ENCODE measurements at places on chromosomes 3 and 15.

DNA sequence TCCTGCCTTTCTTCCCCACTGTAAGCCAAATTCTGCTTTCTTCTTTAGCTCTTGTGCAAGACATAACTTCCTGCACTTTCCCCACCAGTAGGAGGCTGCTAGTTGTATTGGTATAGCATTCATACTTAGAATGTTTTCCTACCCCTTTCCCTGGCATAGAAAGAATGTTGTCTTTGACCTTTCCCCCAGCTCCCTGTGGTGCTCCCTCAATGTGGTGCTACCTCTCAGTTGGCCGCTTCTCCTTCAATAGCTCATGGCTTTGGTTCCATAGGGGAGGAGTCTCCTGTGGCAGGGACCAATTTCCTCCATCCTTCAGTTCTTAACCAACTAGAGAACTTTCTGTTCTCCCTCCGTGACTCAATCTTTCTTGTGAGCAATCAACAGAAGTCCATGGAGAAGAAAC lies 67.5 kb upstream of the AKAP13 start:
- DNase-seq, result no peak

DNA sequence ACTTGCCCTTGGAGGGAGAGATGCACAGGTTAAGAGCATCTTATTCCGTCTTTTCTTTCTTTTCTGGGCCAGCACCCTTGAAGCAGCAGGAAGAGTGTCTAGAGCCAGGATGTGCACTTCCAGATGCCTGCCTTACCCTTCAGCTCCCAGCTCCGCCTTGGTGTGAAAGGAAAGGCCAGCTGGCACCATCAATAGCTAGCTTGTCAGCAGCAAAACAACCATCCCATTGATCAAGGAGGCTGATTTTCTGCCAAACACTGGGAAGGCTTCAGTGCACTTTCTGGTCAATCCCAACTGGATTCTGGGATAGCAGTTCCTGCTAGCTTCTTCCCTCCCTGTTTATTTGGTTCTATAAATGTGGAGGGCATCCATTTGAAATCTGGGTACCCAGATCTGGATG lies 110.9 kb upstream of the GALNT15 start:
- DNase-seq, result no peak

GRCh38 chr3:148999806-149000205 lies 8.5 kb downstream of the GYG1 start:
- DNase-seq, result no peak

DNA sequence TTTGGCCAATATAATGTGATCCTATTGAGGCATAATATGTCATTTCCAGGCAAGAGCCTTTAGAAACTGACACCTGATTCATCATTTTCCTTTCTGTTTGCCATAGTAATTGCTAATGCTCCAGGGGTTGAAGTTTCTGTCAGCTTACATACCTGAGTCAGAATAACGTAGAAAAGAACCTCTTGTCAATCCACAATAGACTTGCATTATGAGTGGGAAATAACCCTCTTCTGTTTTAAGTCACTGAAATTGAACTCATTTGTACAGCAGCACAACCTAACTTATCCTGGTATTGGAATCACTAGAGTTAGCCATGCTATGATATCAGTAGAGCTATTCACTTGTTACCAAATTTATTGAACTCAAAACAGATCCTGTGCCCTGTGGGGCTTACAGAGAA lies 101.7 kb upstream of the TP63 start:
- no peak for DNase-seq

DNA sequence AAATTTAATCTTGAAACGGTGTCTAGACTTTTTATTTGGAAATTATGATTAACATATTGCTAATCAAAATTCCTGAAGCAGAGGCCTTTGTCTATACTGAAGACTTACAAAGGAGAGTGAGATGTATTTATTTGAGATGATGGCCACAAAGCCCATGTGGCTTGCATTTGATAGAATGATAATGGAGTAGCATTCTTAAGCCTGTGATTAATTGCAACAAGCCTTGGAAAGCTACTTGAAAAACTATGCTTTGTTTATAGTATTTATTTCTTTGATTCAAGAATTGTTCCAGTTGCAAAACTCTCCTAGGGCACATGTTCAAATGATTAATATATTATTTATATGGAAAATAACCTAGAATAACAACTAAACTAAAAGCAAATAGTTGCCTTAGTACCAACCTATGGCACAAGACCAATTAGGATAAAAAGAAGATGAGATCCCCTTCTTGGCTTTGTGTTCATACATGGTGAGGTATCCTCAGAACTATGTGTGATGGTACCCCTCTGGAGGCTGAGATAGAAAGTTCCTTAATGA lies 244.1 kb upstream of the TBL1XR1 start:
- DNase-seq, result no peak

DNA sequence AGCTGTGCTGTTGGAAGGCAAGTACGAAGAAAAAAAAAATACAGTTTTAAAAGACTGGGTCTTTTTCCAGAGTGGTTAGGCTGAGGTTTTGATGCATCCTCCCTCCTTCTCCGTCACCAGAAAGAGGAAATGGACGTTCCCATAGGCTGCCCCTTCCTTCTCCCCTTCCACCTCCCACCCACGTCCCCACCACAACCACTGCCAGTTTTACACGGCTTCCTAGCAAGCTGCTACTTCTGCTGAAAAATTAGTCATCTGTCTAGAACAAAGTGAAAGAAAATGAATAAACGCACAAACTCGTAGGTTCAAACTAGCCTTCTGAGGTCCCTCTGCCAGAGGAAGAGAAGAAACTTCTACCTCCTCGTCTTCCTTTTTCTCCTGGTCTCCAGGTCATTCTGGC lies 71.6 kb upstream of the RPL35A start:
- no peak for DNase-seq

DNA sequence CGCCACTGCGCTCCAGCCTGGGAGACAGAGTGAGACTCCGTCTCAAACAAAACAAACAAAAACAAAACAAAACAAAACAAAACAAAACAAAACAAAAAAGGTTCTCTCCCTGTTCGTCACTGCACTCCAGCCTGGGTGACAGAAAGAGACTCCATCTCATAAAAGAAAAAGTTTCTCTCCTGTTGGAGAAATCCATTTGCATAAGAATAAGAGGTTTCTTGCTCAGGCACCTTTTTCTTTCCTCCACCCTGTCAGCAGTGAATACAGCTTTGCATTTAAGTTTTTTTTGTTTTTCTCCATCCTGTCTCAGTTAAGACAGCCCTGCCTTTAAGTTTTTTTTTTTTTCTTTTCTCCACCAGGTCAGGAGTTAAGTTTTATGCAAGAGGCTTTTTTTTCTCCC lies 109.5 kb downstream of the DPH6 start:
- DNase-seq, result no peak

DNA sequence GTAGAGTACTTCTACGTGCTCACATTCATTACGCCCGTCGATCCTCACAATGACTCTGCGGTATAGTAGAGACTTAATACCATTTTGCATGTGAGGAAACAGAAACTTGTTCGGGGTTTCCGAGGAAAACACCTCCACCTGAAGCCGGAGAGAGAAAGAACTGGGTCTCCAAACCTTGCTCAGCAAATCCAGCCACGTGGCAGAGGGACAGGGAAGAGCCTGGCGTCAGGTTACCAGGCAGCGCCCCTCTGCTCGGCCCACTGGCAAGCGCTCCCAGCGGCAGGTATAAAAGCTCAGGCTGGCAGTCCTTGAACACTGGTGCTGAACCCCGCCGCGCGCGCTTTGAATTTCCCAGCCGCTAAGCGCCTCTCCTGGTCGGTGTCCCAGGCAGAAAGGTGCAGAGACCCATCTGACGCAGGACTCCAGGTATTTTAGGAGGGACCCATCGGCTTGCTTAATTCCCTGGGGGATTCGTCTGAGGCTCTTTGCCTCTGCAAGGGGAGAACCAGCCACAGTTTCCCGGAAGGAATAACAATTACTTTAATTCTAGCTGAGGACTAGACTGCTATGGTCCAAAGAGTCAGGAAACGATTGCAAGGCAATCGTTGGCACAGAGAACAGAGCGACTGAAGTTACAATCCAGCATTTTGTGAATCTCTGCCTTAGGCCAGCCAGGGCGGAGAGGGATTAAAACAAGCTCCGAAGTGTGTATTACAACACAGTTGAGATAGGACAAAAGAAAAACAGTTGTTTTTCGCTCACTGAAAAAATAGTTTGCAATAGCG lies at the start of gene C2CD4A:
Gene C2CD4A, plus strand, starts transcription at position 315 of the 785 bp plus-strand sequence. CDS start 637 bp downstream, outside the sequence.
- DNase-seq, result peak; percentile 70

GRCh38 chr3:4418156-4418555 lies 48.9 kb downstream of the SUMF1 start:
- DNase-seq, result no peak

- DNase-seq, result no peak
Measured at GRCh38 chr3:1007866-1008265, 85.0 kb upstream of the CNTN6 start.

DNA sequence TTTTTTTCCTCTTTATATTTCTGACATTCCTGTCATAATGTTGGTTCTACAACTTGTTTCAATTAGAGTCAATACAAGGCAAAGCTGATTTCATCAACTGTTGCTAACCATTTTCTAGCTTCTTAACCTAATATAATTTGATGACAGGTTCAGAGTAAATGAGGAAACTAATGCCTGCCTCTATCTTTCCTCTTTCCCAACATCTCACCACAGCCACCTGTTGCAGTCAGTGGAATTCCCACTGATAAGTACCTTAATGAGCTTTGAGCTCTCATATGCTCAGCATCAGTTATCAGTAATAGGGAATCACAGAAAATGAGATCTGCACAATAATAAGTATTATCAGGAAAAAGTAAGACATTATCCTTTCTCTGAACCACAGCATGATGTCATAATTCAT lies 241.9 kb downstream of the MEIS2 start:
- no peak for DNase-seq

GRCh38 chr15:60047701-60048100 lies 43.6 kb downstream of the FOXB1 start:
- DNase-seq, result no peak

GRCh38 chr3:112101916-112102315 lies 15.7 kb downstream of the C3orf52 start:
- DNase-seq, result no peak

GRCh38 chr3:66537735-66538134 lies 36.9 kb upstream of the LRIG1 start:
- DNase-seq, result no peak

DNA sequence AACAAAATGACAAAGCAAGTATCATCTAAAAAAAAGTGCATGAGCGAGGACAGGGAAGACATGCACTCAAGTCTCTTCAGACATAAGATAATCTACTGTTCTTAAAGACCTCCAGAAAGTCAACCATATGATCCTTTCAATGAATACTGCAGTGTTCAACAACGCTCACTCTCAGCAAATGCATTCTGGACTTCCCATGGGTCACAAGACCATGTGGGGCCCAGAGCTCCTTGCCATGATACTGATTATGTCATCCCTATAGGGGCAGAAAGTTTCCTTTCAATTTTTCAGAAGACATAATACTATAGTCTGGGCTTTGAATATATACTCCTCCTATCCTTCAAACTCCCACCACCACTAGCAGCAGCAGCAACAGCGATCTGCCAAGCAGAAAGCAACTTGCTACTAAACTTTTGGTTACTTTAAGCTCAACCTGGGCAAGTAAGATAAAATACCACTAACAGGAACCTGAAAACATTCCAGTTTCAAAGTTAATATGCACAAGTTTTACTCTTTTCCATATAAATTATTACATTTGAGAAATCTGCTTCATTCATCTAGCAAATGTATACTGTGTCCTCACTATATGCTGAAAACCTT lies 143.5 kb downstream of the ADAM10 start:
- DNase-seq, result no peak

DNA sequence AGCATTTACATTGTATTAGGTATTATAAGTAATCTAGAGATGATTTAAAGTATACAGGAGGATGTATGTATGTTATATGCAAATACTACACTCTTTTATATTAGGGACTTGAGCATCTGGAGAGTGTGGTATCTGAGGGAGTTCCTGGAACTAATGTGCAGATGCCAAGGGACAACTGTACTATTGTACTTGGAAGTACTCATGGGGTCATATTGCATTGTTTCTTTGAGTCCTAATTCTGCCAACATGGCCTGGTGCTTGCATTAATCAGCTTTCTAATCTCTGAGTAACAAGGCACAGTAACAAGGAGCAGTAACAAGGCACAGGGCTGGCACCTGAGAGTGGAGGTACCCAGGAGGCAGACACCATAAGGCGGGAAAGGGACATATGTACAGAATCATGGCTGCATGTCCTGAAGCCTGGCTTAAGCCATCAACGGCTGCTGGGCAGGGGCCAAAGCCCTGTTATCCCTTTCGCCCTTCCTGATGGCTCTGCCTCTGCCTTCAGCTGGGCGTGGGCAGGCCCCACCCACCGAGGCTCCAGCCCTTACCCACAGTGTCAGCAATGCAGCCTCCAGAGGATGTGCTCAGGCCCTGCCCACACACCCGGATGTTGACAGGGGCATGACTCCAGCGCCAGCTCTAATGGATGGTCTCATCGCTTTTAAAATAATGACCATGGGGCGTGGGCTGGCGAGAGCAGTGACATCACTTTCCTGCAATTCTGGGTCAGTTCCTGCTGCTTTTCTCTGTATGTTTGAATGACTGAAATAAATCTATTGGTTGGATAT lies 22.9 kb downstream of the CEMIP start:
- DNase-seq, result no peak

GRCh38 chr3:177193688-177194268 lies 3.5 kb downstream of the TBL1XR1 start:
- peak; percentile 50 for DNase-seq

GRCh38 chr3:188369526-188369925 lies 215.6 kb downstream of the LPP start:
- DNase-seq, result no peak

DNA sequence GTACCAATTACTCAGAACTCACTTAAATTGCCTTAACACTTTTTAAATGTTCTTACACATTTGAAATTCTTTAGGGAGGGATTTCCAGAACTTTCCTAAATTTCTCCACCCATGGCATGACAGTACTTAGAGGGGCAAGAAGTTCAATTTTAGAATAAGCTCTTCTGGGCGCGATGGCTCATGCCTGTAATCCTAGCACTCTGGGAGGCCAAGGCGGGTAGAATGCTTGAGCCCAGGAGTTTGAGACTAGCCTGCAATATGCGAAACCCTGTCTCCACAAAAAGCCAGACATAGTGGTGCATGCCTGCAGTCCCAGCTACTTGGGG lies 10.6 kb downstream of the FAM131A start:
- DNase-seq, result no peak

GRCh38 chr15:89187986-89188514 lies 33.3 kb downstream of the RLBP1 start:
- DNase-seq, result no peak

- no peak for DNase-seq
Measured at GRCh38 chr3:135106445-135106844, 311.4 kb downstream of the EPHB1 start.

DNA sequence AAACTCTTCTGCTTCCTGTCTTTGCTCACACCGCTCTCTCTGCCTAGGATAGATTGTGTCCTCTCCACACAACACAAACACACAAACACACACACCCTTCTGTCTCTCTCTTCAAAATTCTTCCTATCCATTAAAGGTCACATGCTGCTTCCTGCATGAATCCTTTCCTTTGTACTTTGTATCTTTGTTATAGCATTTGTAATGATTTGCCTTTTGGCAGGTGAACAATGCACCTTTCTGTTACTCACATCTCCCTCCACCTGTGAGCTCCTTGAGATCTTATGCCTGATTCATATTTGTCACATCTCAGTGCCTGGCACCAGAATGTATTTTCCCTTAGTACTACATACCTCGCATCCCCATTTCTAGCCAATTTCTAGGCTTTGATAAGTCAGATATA lies 251.4 kb upstream of the UMPS start:
- no peak for DNase-seq

- DNase-seq, result peak; percentile 35
Measured at GRCh38 chr15:74873036-74873755, at the start of gene SCAMP2. SCAMP2 (minus strand) TSS chr15:74873365; CDS start chr15:74873255, 110 bp downstream.

Data from NCI-H2107 (cell line).